ENCODE measurements at places on chromosomes 16 and 17.
A peak's percentile ranks its signal among the peaks of the same experiment; 100 is the strongest.

- no peak for DNase-seq
These were observed 1.2 kb downstream of the SSTR5 start for GRCh38 chr16:1073566-1074378.

DNA sequence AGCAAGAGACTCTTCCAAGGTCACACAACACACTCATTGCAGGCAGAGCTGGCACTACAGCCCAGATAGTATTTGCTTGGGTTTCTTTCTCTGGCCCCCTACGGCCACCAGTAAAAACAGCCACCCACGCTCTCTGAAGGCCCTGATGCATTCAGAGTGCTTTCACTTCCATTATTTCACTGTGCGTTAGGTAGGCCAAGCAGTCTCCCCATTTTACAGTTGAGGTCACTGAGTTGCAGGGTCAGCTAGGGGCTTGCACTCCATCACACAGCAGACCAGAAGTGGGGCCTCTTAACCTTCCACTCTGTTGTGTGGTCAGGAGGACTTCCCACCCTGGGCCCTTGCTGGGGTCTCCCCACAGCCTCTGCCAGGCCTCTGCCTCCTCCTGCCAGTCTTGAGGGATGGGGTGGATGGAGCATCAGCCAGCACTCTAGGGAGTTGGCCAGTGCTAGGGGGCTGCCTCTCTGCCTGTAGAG is 2.5 kb downstream of the TBX21 start:
- no peak for DNase-seq

- no peak for DNase-seq
These were observed 29.3 kb upstream of the SPACA3 start for GRCh38 chr17:32962320-32962711.

DNA sequence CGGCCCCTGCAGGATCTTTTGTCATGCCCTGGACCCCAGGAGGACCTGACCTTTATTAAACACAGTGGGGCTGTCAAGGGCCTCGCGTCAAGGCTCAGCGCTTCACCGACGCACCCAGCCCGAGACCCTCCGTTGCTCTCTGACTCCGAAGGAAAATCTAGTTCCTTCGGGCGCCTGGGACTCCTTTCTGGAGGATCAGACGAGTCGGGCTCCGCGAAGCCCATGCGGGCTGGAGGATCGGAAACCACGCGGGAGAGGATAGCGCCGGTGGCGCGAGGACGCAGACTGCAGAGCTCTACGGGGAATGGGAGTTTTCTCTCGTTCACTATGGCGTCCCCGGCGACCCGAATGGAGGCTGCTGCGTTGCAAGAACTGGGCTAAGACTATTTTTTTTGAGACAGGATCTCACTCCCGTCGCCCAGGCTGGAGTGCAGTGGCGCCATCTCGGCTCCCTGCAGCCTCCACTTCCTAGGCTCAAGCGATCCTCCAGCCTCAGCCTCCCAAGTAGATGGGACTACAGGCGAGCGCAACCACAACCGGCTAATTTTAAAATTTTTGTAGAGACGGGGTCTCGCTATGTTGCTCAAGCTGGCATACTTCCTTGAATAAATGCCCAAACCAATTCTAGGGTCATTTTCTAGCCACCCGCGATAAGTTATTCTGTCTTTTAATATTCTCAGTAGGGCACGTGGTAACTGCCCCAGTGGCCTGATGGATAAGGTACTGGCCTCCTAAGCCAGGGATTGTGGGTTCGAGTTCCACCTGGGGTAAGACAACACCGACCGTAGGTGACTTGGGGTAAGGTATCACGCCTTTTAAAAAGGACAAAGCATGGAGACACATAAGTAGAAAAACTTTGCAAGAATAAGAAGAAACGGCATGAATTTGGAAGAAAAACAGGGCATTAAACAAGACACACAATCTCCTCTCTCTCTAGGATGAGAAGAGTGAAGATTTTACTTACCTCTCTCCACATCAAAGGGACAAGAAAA is 5.5 kb downstream of the OR1F1 start:
- no peak for DNase-seq

- DNase-seq: no peak
These were observed 50.9 kb downstream of the CYB561 start for GRCh38 chr17:63395075-63395805.

DNA sequence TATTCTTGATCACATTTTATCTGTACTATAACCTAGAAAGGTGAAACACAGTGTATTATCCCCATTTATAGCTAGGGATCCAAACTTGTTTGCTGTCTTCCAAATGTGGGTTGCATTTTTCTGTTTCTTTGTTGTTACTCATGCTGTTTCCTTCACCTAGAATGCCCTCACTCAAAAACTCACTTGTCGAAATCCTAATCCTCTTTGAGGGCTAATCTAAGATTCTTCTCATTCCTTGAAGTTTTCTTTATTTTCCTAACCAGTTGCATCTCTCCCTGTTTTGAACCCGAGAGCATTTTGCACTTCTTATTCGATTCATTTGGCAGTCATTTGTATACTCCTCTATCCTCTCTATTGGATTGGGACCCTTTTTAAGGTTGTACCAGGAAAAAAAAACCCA is 9.6 kb downstream of the CALCOCO2 start:
- DNase-seq: no peak

DNA sequence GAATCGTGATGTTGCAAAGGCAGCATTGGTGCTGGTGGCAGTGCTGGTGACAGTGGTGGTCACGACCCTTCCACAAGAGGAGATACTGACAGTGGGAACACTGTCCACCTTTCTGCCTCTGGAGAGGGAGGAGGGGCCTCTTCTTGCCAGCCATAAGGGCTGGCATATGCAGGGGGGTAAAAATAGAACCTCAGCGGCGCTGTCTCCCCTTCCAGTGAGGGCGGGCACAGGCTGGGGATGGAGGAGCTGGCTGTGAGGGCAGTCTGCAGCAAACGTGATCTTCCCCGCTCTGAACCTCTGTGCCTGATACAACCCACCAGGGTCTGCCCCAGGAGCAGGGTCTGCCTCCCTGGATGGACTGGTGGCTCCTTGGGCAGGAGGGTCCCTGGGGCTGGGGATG is 3.4 kb downstream of the RAP1GAP2 start:
- no peak for DNase-seq

- DNase-seq: no peak
These were observed 330.0 kb upstream of the SOX9 start for GRCh38 chr17:71790791-71791190.

GRCh38 chr16:11138769-11139325 is 117.2 kb downstream of the SOCS1 start:
- no peak for DNase-seq

DNA sequence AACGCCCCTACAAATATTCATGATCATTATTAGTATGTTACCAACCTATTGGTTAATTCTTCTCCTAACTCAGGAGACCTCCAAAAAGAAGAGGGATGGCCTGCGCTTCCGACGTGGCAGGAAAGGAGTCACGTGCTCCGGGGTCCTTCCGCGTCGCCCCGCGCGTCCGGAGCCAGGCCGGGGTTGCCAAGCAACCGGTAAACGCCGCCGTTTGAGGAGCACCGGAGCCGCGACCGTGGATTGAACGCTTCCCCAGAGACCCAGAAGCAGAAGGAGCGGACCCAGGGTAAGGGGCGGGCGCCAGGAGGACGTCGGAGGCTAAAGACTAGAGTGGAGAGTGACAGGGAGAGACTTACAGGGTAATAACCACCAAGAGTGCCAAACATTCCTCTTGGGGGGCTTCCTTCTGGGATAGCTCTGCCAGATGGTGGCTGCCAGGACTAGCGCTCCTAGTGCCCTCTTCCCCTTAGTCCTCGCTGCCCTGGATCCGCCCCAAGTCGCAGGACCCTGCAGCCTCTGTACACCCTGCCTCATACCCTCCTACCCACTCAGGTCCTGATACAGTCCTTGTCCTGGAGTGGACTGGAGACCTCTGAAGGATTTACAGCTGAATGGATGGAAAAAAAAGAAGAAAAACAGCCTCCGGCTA is at the start of gene DNAI2:
DNAI2 (plus strand) TSS at position 175 of the 649 bp plus-strand sequence. CDS start 7,584 bp downstream, outside the sequence.
- peak; percentile 49 for DNase-seq

DNA sequence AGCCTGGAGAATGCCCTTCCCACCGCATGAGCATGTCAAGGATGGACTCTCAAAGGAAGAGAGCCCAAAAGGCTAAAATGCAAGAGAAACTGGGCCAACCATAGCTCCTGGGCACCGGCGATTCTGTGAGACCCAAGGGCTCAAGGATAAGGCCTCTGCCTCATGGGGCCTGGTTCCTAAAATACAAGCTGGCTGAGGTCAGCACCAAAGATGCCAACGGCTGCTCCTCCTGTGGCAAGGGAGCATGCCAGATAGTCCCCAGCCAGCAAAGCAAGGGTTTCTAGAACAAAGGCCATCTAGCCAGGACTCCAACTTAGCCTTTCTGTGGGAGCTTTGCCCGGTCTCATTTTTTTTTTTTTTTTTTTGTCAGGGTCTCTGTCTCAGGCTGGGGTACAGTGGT is 20.1 kb downstream of the GPRC5B start:
- no peak for DNase-seq

- no peak for DNase-seq
These were observed 91.1 kb downstream of the TNFRSF13B start for GRCh38 chr17:16880843-16881230.

- peak; percentile 22 for DNase-seq
These were observed 46.9 kb downstream of the TUBD1 start for GRCh38 chr17:59845595-59846393.

DNA sequence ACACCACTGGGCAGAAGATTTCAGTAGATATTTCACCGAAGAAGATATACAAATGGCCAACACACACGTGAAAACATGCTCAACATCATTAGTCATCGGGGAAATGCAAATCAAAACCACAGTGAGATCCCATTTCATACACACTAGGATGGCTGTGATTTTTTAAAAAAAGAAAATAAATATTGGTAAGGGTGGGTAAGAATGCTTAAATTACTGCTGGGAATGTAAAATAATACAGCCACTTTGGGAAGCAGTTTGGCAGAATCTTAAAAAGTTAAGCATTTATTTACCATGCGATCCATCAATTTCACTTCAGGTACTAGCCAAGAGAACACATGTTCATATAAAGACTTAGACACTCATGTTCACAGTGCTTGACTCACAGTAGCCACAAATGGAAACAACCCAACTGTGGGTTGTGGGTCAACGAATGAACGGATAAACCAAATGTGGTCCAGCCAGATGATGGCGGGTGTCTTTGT is 6.5 kb upstream of the C16orf74 start:
- no peak for DNase-seq

GRCh38 chr17:54947396-54947795 is 21.1 kb downstream of the COX11 start:
- no peak for DNase-seq

DNA sequence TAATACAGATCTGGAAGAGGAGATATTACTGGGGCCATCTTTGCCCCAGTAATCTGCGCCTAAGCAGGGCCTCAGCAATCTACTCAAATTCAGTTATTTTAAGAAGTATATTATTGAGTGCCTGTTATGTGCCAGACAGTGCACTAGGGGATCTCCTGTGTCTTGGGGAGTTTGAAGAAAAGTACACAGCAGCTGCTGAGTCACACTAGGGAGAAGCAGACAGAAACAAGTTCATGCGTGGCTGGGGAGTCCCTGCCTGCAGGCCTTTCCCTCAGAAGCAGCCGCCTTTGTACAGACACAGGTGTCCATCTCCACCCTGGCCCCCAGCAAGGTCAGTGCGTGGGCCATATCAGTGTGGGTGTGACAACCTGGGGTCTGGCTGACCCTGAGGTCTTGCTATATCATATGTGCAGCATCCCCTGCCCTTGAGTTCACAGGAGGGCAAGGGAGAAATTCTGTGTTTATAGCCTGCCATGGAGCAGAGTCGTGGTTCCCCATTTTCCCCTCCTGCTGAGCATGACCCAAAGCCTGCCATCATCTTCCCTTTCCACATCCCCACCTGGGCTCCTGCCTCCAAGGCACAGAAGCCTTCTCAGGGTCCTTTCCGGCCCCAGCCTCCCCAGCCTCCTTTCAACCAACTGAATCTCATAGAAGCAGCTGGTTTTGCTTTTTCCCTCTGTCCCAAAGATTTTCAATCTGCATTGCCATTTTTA is 229.9 kb upstream of the SDK2 start:
- no peak for DNase-seq

- no peak for DNase-seq
These were observed 93.3 kb downstream of the TNFRSF13B start for GRCh38 chr17:16878606-16879005.

GRCh38 chr16:54026456-54026855 is 260.1 kb downstream of the IRX3 start:
- DNase-seq: no peak

- DNase-seq: no peak
These were observed 125.4 kb downstream of the MRTFB start for GRCh38 chr16:14196539-14196938.

GRCh38 chr17:68449021-68449739 is 8.1 kb downstream of the WIPI1 start:
- no peak for DNase-seq

- DNase-seq: no peak
These were observed 42.9 kb downstream of the HAPSTR1 start for GRCh38 chr16:9134306-9134705.

DNA sequence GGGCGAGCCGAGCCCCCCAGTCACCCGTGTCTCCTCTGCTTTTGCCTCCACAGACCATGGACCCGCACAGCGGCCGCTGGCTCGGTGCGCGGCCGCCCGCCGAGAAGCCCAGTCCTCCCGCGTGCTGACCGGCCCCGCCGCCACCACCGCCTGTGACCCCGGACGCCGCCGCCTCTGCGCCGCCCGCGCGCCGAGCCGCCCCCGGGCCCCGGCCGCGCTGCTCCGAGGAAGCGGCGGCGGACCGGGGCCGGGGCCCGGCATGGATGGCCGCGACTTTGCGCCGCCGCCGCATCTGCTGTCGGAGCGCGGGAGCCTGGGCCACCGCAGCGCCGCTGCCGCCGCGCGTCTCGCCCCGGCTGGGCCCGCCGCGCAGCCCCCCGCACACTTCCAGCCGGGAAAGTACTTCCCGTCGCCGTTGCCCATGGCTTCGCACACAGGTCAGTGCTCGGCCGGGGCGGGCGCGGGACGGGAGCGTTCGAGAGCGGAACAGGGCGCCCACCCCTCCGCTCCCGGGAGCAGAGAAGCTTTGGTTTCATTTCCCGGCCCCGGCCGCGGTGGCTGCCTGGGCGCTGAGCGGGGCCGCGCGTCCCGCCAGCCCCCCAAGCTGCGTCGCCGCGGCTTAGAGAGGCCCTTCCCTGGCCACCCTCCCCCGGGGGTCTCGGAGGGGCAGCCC is 4.4 kb downstream of the BAHCC1 start:
- DNase-seq: no peak

DNA sequence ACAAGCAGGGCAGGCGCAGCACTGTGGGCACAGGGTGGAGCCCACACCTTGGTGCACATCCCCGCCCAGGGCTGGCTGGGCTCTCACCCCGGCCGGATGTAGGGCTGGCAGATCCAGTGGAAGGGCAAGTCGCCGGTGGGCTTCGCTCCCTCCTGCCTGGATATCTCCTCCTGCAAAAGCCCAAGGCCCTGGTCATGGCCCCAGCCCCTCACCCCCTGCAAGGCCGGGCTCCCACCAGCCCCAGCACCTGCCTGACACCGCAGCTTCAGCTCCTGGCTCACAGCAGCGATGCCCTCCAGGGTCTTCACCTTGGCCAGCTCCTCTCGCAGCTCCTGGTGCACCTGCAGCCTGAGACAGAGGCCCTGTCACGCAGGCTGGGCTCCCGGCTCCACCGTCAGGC is 5.0 kb downstream of the DUS1L start:
- no peak for DNase-seq

GRCh38 chr17:49572806-49573420 is 2.8 kb upstream of the NXPH3 start:
- DNase-seq: no peak
